Activated T-helper 1 cell treated with anti-CD3 and anti-CD28 coated beads, Interleukin-2, amount 50 U/mL, for 16 hours (primary cell): ENCODE measurements at places on chromosomes 4 and X.

GRCh38 chr4:5752376-5753184 lies 41.6 kb downstream of the EVC start:
- no peak for DNase-seq

GRCh38 chrX:38857736-38858523 lies 56.7 kb downstream of the MID1IP1 start:
- DNase-seq: no peak

DNA sequence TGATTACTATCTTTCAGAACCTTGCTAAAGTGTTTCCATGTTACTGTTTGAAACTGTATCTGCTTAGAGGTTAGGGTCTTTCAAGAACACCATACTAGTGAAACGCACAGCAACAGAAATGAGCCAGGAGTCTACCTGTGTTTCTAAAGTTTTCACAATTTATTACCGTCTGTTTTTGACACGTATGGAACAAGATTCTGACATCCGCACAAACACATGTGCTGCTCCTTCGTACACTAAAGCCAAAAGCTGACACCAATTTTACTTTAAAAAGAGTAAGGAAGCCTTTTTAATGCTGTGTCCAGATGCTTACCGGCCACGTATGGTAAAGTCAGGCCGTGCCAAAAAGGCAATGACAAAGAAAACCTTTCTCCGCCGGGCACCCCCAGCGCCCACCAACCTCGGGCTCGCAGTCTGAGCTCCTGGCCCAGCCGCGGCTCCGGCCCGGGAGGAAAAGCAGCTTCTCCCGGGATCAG lies 532 bp downstream of the RPS4X start:
- no peak for DNase-seq

GRCh38 chrX:149570668-149571067 lies 16.6 kb downstream of the MAGEA9B start:
- no peak for DNase-seq

- DNase-seq: no peak
Measured at GRCh38 chr4:77342170-77342810, 185.3 kb downstream of the CCNG2 start.

- DNase-seq: no peak
Measured at GRCh38 chr4:81546777-81547176, 75.1 kb upstream of the RASGEF1B start.

GRCh38 chr4:78131403-78131802 lies 74.3 kb downstream of the FRAS1 start:
- DNase-seq: no peak

DNA sequence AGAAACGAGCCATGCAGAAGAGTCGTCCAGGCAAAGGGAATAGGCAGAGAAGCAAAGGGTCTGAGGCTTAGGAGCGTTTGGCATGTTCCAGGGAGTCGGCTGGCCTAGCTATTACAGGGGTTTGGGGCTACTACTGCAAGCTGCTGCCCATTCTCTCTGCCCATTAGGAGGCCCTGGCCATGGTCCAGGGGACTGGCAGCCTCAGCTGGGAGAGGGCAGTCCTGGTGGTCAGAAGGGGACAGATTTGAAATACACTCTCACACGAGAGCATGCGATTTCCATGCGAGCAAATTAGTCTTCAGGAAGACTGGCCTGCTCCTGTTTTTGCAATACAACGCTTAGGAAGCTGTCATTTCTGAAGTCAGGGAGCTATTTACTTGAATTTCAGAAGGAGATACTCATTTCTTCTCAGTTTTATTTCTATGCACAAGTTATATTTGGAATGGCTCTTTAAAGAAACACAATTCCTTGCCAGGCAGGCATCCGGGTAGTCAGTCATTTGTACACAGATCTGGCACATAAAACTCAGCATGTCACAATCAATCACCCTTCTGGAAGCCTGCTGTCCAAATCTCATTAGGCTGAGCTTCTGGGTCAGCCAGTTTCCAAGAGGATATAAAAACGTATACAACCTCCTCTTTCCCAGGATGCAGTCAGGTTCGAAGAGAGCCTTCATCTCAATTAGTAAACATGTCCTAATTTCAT lies 27.0 kb downstream of the PROM1 start:
- no peak for DNase-seq
